Kidney (tissue), 22 donors: ENCODE measurements at places on chromosomes 16 and 17. TPM values are rescaled to one million over a fixed set of nuclear protein-coding genes. Genes with fewer than 3 reads are reported as not detected.

DNA sequence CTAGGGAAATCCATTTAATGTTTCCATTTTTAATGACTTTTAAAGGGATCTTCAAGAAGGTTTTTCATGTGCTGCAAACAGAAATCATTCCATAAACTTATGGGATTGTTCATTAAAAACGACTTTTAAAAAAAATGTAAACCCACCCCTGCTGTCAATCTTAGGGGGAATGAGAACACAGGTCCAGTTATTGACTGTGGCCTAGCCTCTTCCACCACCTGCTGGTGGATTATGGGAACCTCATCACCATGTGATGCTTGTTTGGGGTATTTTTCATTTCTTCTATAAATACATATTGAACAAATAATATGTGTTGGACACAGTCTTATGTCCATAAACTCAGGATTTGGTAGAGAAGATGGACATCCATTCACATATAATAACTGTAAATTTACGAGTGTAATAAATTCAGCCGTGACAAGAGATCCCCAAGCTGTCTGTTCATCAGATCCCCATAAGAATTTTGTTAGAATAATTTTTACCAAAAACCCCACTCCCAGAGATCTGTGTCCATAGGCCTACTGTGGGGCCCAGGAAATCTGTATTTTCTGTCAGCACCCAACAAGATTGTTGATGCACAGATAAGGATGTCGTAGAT, 42.0 kb upstream of the TMC5 start:
- DNase-seq: peak; percentile 35
- no peaks in the 10 kb centered on the region for H3K4me1 ChIP-seq
- H3K4me3 ChIP-seq: no peak overlapping the region
- no peak overlapping the region for H3K27ac ChIP-seq
- H3K36me3 ChIP-seq: no peaks in the 10 kb centered on the region
- no peaks in the 10 kb centered on the region for H3K27me3 ChIP-seq

DNA sequence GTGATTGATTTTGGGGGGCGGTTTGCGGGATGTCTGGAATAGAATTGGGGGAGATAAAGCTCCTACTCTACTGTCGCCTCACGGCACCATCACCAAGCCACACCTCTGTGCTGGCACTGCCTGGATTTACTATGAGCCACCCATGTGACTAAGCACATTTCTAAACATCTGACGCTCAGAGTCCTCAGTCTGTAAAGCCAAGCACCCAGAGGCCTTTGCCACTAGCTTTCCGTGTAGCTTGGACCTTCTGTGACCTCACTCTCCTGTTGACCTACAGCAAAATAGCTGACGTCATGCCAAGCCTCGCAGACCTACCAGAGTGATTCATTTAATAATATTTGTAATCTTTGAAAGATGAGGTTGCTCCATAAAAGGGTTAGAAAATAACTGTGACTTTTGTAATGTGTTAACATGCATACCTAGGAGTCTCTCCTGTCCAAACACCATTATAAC, 38.5 kb upstream of the MYOCD start:
- H3K36me3 ChIP-seq: no peaks in the 10 kb centered on the region
- H3K4me1 ChIP-seq: no peaks in the 10 kb centered on the region
- no peak overlapping the region for H3K27ac ChIP-seq
- H3K27me3 ChIP-seq: no peaks in the 10 kb centered on the region
- no peak for DNase-seq

GRCh38 chr16:89190150-89190958, 10.0 kb downstream of the SLC22A31 start:
- no peaks in the 10 kb centered on the region for H3K4me1 ChIP-seq
- no peaks in the 10 kb centered on the region for H3K27me3 ChIP-seq
- H3K27ac ChIP-seq: no peak overlapping the region
- DNase-seq: no peak
- H3K36me3 ChIP-seq: no peaks in the 10 kb centered on the region
- H3K4me3 ChIP-seq: no peak overlapping the region

The ZNF205 gene
- total RNA-seq: 12.7 TPM

GRCh38 chr17:8046306-8046928, 7.6 kb downstream of the ALOX15B start:
- H3K27ac ChIP-seq: no peak overlapping the region
- H3K4me3 ChIP-seq: no peak overlapping the region
- no peaks in the 10 kb centered on the region for H3K36me3 ChIP-seq
- H3K4me1 ChIP-seq: no peaks in the 10 kb centered on the region
- no peak for DNase-seq

DNA sequence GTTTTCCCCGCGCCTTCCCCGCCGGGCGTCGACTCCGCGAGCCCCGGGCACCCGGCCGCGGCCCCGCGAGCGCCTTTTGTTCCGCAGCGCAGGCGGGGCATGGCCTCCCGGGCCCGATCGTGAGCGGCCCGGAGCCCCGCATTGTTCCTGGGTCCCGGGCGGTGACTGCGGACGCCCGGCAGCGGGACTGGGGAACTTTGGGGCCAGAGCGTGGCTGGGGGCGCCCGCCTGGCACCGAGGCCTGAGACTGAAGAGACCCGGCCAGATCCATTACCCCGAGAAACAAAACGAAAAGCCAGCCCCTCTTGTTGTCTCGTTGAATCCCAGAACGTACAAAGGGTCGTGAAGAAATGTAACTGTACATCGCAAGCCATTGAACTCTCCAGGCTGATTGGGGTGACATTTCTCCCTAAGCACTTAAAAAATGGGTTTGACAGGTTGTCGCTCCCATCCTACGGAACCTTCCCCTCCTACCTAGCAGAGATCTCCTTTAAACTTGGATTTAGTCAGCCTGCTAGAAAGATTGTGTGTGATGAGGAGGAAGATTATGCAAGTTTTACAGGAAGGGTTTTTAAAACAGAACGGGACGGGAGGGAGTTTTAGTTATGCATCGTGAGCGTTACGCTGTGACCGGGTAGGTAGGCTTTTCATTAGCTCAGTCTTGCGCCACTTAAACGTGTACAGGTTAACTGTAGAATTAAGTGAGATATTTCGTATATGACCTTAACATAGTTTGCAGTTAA, 825 bp downstream of the METTL9 start:
- peak overlapping the region; percentile 88 for H3K4me3 ChIP-seq
- H3K36me3 ChIP-seq: no peaks in the 10 kb centered on the region
- peaks cover 10% of the 10 kb centered on the region for H3K4me1 ChIP-seq
- H3K27me3 ChIP-seq: no peaks in the 10 kb centered on the region
- DNase-seq: peak; percentile 64

GRCh38 chr17:76734080-76734840, 2.9 kb downstream of the SRSF2 start:
- no peak for DNase-seq
- H3K4me1 ChIP-seq: peaks cover 23% of the 10 kb centered on the region
- H3K27ac ChIP-seq: no peak overlapping the region
- peaks cover 47% of the 10 kb centered on the region for H3K36me3 ChIP-seq
- H3K4me3 ChIP-seq: peak overlapping the region; percentile 95

DNA sequence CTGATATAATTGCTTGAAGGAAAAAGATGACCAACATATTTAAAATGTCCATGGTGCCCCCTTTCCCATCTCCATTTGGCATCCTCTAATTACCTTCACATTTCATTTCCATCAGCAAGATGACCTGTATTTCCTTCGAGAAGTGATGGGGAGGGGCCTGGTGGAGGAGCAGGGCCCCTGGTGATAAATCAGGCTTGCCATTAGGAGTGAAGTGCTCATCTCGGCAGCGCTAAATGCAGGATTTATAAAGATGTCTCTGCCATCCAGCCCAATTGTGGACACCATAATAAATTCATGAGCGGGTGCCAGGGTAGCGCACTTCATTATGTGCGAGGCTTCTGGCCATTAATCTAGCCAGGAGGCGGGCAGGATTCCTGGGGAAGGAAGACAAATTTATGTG, 101.5 kb upstream of the IRX6 start:
- H3K4me3 ChIP-seq: no peak overlapping the region
- no peaks in the 10 kb centered on the region for H3K36me3 ChIP-seq
- no peak overlapping the region for H3K27ac ChIP-seq
- DNase-seq: no peak
- no peaks in the 10 kb centered on the region for H3K4me1 ChIP-seq

GRCh38 chr16:57653936-57654335, 14.2 kb upstream of the ADGRG3 start:
- no peak for DNase-seq
- no peaks in the 10 kb centered on the region for H3K4me1 ChIP-seq
- no peaks in the 10 kb centered on the region for H3K27me3 ChIP-seq
- H3K36me3 ChIP-seq: no peaks in the 10 kb centered on the region
- H3K4me3 ChIP-seq: no peak overlapping the region

The TBC1D26 gene
- not detected for total RNA-seq

The TPSAB1 gene
- total RNA-seq: 156 TPM

The ADAP2 gene
- 24.8 TPM for total RNA-seq

- H3K36me3 ChIP-seq: no peaks in the 10 kb centered on the region
- no peaks in the 10 kb centered on the region for H3K4me1 ChIP-seq
- DNase-seq: no peak
- no peak overlapping the region for H3K4me3 ChIP-seq
- no peaks in the 10 kb centered on the region for H3K27me3 ChIP-seq
Measured at GRCh38 chr16:75546293-75546692, 9.8 kb downstream of the TMEM231 start.

- no peak overlapping the region for H3K27ac ChIP-seq
- no peak for DNase-seq
- peaks cover 22% of the 10 kb centered on the region for H3K27me3 ChIP-seq
- no peak overlapping the region for H3K4me3 ChIP-seq
- H3K36me3 ChIP-seq: no peaks in the 10 kb centered on the region
- peaks cover 38% of the 10 kb centered on the region for H3K4me1 ChIP-seq
Measured at GRCh38 chr17:29618272-29619065, 4.2 kb downstream of the CORO6 start.

DNA sequence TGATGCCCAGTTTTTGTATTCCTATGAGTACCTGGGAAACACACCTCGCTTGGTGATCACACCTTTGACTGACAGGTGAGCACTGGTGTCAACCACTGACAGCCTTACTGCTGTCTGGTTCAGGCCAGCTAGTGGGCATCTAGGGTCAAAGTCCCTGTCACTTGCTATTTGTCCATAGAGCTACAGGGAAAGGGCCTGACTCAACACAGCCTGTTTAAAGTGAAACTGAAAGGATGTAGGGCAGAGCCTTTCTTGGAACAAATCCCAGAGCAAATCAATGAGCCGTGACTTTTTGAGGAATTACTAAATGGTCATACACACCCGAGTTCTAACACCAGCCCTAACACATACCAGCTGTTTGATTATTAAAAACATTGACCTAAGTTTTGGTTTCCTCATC, 106.8 kb downstream of the DNAH9 start:
- H3K27ac ChIP-seq: no peak overlapping the region
- no peaks in the 10 kb centered on the region for H3K4me1 ChIP-seq
- H3K36me3 ChIP-seq: no peaks in the 10 kb centered on the region
- no peak overlapping the region for H3K4me3 ChIP-seq
- no peak for DNase-seq

The PPP1R9B gene
- total RNA-seq: 64.4 TPM

The CCL4 gene
- total RNA-seq: 5.1 TPM
